Dorsolateral prefrontal cortex (tissue), 122 donors: ENCODE measurements at places on chromosomes 2 and 18.

DNA sequence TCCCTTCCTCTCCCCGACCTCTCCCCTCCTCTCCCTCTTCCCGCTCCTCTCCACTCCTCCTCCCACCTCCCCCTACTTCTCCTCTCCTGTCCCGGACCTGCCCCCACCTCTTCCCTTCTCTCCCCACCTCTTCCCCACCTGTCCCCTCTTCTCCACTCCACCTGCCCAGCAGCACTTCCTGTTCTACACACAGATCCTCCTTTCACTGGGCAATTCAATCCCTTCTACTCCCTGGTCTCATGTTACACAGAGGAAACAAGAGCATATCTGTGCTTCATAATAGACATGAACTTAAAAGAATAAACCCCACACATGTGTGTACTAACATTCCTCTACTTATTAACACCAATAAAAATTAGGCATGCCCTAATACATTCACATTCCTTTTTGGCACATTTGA, 34.8 kb downstream of the TIMM21 start:
- DNase-seq = no peak

- DNase-seq = no peak
Measured at GRCh38 chr2:219947575-219947974, 320.1 kb downstream of the SLC4A3 start.

DNA sequence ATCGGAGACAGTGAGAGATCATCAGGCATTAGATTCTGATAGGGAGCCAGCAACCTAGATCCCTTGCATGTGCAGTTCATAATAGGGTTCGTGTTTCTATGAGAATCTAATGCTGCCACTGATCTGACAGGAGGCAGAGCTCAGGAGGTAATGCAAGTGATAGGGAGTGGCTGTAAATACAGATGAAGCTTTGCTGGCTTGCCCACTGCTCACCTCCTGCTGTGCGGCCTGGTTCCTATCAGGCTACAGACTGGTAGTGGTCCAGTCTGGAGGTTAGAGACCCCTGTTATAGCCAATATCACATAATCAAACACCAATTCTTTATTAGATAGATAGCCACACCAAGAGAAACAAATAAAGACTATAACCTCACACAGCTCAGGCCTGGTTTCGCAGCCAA, 51.0 kb upstream of the NBEAL1 start:
- no peak for DNase-seq

DNA sequence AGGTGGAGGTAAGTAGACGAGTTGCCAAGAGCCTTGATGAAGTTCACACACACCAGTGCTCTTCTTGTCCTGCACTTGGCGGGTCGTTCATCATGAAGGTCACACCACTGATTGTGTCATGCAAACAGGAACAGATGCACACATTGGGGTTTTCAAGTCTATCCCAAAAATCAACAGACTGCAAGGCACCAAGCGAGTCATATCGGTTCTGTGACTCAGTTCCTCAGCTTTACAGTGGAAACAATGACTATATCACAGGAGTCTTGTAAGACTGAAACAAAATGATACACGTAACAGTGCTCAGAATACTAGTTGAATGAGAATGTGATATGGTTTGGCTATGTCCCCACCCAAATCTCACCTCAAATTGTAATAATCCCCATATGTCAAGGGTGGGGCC, 526.9 kb upstream of the ID2 start:
- no peak for DNase-seq

GRCh38 chr2:85377083-85377482, 22.5 kb downstream of the ELMOD3 start:
- no peak for DNase-seq

- no peak for DNase-seq
Measured at GRCh38 chr2:159484532-159484931, 131.8 kb downstream of the BAZ2B start.

DNA sequence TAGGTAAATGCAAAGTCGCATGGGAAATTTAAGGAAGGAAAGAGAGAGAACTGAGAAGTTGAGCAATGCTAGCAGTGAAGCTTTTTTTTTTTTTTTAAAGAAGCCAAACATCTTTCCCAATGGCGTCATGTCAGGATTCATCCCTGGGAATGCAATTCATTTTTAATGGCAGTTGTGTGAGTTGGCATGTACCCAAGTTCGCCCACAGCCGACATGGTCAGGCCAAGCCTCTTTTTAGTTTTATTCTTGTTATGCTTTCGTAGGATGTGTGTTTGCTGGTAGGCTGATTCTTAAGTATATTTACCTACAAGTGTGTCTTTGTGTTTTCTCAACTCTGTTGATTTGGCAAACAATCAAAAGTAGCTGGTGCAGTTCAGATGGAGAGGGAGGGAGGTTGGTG, 127.6 kb upstream of the ITGA6 start:
- DNase-seq = no peak

- DNase-seq = no peak
Measured at GRCh38 chr18:2188258-2188657, 383.0 kb downstream of the METTL4 start.

GRCh38 chr18:58407263-58407648, 221.6 kb downstream of the ALPK2 start:
- no peak for DNase-seq

- no peak for DNase-seq
Measured at GRCh38 chr2:74691929-74692328, 37.9 kb downstream of the SEMA4F start.
